Renal cortical epithelial cell (primary cell): ENCODE measurements at places on chromosomes 12 and 14. TPM values are rescaled to one million over a fixed set of nuclear protein-coding genes. Genes with fewer than 3 reads are reported as not detected.

The BDKRB2 gene
- 3.6 and 6.1 TPM in 2 replicates for total RNA-seq

The AMHR2 gene
- total RNA-seq: not detected in 2 replicates

The FGD4 gene
- 30.6 and 65.2 TPM in 2 replicates for total RNA-seq

The DIO2 gene
- total RNA-seq: under 0.01 and 1.3 TPM in 2 replicates

The KCNC2 gene
- under 0.01 TPM in 1 of 2 replicates, not detected in the other for total RNA-seq

The CIROP gene
- total RNA-seq: not detected in 2 replicates

The PRR4 gene
- total RNA-seq: 1.4 and 2.3 TPM in 2 replicates

The SYNDIG1L gene
- total RNA-seq: not detected in 2 replicates

The SLC6A13 gene
- total RNA-seq: 1.0 and 2.9 TPM in 2 replicates

The KCNH5 gene
- not detected in 2 replicates for total RNA-seq

The EPYC gene
- not detected in 2 replicates for total RNA-seq

The DACT1 gene
- total RNA-seq: 6.9 and 15.5 TPM in 2 replicates

The CCER1 gene
- total RNA-seq: not detected in 2 replicates

The ADAM21 gene
- 1.7 TPM in 2 replicates for total RNA-seq

The MYF6 gene
- total RNA-seq: 0.52 TPM in 1 of 2 replicates, not detected in the other

The ZFHX2 gene
- total RNA-seq: 0.69 and 1.8 TPM in 2 replicates

The CACNA1C gene
- total RNA-seq: 0.05 TPM in 1 of 2 replicates, not detected in the other

The E2F7 gene
- total RNA-seq: 0.99 and 5.2 TPM in 2 replicates

The STAC3 gene
- total RNA-seq: 1.2 TPM in 1 of 2 replicates, not detected in the other

The ASCL1 gene
- total RNA-seq: not detected in 2 replicates

The MYBPC1 gene
- not detected in 2 replicates for total RNA-seq

The PIK3C2G gene
- total RNA-seq: 0.85 TPM in 1 of 2 replicates, not detected in the other

The DPF3 gene
- 3.0 TPM in 2 replicates for total RNA-seq

The POU6F1 gene
- 0.35 and 2.6 TPM in 2 replicates for total RNA-seq

The RHOJ gene
- 0.10 TPM in 1 of 2 replicates, not detected in the other for total RNA-seq

The ZNF891 gene
- total RNA-seq: 0.52 and 2.0 TPM in 2 replicates

The LYZ gene
- total RNA-seq: not detected in 2 replicates

The SIX6 gene
- total RNA-seq: not detected in 2 replicates

The LRRC10 gene
- not detected in 2 replicates for total RNA-seq

The ACOT6 gene
- total RNA-seq: not detected in 2 replicates
